Iris pigment epithelial cell (primary cell): ENCODE measurements at places on chromosomes 13 and 19.
A peak's percentile ranks its signal among the peaks of the same experiment; 100 is the strongest.

GRCh38 chr19:46460981-46461380, 10.4 kb downstream of the PNMA8A start:
- DNase-seq: no peak

DNA sequence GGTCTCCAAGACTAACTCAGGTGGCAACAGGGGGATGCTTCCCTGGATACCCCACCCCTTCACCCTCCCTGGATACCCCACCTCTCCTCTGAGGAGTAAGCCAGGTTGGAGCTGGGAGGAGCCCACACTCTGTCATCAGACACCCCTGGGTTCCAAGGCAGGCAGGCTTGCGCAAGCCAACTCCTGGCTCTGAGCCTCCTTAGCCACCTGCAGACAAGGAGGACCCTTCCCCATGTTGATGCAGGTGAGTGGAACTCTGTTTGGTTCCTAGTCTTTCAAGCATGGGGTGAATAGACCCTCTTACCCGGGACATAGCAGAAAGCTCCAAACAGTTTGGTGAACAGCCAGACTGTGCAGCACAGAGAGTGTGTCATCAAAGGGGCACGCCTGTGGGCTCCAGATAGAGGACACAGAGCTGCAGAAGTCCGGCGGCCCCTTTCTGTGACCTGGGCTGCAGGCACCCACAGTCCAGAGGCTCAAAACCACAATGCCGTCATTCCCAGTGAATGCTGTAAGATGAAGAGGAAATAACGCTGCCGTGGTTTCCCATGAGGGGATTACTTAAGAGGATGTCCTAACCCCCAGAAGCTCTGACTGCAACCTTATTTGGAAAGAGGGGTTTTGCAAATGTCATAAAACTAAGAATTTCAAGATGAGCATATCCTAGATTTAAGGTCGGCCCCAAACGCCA, 12.1 kb upstream of the HAS1 start:
- peak; percentile 88 for DNase-seq

DNA sequence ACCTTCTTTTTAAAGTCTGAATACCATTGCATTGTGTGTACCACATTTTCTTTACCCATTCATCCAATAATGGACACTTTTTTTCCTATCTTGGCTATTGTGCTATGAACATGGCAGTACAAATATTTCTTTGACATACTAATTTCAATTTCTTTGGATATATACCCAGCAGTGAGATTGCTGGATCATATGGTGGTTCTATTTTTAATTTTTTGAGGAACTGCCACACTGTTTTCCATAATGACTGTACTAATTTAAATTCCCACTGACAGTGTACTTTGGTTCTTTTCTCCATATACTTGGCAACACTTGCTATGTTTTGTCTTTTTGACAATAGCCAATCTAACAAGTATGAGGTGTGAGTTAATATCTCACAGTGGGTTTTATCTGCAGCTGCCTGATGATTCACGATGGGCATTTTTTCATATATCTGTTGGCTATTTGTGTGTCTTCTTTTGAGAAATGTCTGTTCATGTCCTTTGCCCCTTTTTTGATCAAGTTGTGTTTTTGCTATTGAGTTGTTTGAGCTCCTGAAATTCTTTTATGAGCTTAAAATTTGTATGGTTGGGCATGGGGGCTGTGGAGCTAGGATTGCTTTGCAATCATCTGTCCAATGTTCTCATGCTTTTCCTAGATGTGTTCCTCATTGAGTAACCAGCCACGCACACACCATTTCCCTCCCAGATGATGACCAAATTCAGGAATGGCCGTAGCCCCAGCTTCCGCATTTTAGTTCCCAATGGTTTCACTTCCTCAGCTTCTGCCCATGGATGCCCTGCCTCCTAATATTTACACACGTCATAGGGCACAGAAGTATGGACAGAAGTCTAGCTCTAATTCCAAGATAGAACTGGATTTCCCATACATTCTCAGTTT, 380.0 kb upstream of the SGCG start:
- DNase-seq: no peak

DNA sequence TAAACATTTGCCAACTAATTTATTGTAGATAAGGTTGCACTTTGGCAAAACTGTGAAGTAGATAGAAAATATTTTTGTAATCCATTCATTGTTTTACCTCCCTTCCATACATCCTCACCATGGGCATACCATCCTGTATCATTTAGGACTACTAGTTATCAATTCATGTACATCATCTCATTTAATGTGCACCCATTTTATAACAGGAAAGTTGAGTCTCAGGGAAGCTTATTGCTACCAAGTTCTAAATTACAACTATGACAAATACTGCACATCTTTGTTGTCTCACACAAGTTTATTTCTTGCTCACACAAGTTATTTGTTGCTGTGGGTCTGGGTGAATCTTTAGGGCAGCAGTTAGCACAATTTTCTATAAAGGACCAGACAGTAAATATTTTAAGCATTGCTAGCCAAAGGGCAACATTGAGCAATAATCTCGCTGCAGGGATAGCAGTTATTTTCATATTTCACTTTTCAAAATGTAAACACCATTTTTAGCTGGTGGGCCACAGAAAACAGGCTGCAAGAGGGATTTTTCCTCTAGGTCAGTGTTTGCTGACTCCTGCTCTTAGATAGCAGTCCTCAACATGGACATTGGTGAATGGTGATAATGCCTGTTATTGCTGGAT, 276.5 kb downstream of the GPC6 start:
- DNase-seq: peak; percentile 6

- no peak for DNase-seq
Observed at GRCh38 chr19:38319421-38320258, at the start of gene KCNK6. KCNK6 (plus strand) TSS chr19:38319845; CDS start chr19:38319951, 106 bp downstream.

DNA sequence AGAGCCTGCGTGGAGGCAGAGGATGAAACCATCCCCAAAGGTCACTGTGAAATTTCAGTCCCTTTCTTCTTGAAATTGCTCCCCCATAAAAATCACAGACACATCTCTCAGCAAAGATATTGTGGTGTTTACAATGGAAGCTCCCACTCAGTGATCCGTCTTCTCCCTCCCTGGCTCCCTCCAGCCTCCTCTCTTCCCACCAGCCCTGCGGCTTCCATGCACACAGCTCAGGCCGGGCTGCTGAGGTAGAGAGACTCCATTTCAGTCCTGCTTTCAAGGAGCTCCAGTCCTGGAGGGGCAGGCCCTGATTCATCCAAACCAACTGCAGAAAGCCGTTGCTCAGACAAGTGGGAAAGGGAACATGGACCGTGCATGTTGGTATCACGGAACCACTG, 24.0 kb upstream of the MIER2 start:
- DNase-seq: no peak

DNA sequence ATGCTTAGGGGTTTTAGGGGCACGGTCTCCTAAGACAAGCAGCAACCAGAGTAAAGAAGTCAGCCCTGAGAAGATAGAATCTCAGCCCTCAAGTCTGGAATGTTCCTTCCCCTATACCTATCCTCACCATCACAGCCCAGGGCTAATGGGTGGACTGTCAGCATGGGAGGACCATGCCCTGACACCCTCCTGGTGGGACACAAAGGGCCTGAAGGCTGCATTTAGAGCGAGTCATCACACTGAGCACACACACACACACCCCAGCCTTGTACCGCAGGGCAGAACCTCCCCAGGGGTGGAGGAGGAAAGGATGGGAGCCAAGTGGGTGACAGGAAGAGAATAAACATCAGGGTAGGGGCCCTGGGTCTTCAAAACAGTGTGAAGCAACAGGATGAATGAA, 174.8 kb upstream of the SERP2 start:
- DNase-seq: no peak

DNA sequence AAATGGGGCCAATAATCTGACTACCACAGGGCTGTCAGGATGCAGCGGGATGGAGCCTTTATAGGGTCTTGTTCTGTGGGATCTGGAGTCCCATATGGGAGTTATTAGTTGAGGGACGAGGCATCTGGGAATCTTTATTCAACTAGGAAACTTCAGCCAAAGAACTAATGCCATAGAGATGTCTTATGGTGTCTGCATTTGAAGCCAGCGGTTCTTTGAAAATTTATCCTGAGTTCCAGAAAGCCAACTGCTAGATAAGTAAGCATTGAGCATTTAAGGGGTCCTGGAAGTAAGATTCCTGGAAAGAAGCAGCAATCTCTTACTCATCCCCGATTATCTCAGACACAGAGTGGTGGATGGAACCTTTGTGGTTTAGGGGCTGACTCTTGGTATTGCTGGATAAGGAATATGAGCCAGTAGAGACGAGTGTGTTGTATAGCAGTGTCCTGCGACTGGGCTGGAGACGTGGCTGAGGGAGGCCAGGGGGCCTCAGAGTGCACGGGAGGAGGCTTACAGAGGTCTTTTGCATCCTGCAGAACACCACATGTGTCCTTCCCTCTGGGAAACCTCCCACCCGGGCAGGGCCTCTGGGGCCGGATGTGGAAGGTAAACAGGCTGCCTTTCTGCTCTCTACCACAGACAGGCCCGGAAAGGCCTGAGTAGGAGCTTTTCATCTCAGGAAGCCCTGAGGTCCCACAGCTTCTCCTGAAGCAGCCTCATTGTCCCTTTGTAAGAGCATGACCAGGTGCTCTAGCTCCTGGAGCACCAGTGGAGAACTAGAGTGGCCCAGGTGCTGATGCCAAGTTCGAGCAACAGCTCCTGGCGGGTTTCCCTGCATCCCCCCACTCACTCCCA, 28.8 kb downstream of the ACTN4 start:
- peak; percentile 74 for DNase-seq

DNA sequence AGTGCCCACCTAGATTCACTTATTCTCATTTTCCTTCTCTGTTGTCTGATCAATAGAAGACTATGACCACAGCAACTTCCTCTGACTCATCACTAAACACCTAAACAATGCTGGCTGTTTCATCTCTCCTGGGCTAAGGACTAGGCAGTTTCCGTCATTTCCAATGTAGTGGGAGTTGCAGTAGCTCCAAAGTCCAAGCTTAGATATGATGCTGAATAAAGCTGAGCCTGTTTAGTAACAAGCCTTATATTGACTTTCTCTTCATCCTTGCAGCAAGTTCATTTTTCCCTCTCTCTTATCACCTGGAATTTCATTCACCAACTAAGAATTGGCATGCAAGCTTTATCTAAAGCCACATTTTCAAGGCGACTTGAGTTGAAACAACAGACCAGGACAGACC, 53.5 kb upstream of the PCDH9 start:
- peak; percentile 70 for DNase-seq

- DNase-seq: no peak
Observed at GRCh38 chr19:2444251-2445002, 12.3 kb downstream of the LMNB2 start.

GRCh38 chr13:42812316-42812715, 30.9 kb downstream of the FAM216B start:
- DNase-seq: peak; percentile 54

GRCh38 chr19:1608359-1609102, 3.3 kb upstream of the UQCR11 start:
- DNase-seq: no peak

DNA sequence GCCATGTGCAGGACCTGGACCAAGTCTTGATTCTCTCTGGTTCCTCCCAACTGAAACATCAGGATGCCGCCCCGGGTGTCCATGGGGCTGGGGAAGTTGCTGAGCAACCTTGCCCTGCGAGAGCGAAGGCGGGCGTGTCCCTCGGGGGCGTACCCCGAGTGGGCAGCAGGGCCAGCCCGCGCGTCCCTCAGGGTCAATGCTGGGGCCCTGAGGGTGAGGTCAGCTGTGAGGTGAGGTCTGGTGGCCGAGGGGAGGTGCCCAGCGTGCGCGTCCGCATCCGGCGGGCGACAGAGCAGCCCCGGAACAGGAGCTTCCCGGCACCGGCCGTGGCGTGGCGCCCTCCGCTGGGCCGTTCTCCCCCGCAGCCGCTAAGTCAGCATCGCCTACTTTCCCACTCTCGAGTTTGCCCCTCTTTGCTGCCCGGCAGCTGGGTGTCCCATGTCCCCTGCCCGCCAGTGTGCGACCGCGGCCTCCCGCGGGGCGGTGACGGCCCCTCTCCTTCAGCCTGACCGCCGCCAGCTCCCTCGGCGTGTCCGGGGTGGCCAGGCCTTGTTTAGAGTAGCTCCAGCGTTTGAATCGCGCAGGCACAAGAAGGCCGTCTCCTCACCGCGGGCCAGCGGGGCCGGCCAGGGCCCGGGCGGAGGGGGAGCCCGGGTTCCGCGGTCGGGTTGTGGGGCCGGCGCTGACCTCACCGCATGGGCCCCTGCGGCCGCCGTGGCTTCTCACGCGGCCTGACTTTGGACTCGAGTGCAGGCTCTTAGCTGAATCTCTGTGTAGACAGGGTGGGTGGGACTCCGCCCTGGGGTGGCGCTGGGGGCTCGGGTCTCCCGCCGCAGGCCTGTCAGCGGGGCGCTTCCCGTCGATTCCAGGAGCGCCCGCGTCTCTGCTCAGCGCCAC, 33.0 kb downstream of the GJA3 start:
- DNase-seq: peak; percentile 49

DNA sequence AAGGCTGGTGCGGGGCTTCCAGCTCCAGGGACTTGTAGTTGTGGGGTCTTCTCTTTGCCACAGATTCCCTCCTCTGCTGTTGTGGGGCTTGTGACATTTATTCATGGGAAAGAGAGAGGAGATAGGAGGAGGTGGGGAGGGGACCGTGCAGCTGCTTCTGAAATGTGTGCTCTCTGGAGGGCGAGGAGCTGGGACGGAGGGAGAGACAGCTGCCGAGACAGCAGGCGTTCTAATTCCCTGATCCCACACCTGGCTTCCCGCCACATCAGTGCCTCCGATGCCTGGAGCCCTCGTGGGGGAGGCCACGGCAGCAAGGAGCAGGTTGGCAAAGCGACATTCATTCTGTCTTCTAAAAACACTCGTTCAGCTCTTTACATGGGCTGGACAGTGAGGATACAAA, 164.4 kb downstream of the USP12 start:
- no peak for DNase-seq
